ENCODE measurements at places on chromosomes 13 and 19. TPM values are rescaled to one million over a fixed set of nuclear protein-coding genes. Genes with fewer than 3 reads are reported as not detected.

- no peak for DNase-seq
Observed at GRCh38 chr19:13808856-13809255, 13.6 kb downstream of the ZSWIM4 start.

- DNase-seq = no peak
Observed at GRCh38 chr19:40872209-40872608, 9.8 kb downstream of the CYP2A7 start.

DNA sequence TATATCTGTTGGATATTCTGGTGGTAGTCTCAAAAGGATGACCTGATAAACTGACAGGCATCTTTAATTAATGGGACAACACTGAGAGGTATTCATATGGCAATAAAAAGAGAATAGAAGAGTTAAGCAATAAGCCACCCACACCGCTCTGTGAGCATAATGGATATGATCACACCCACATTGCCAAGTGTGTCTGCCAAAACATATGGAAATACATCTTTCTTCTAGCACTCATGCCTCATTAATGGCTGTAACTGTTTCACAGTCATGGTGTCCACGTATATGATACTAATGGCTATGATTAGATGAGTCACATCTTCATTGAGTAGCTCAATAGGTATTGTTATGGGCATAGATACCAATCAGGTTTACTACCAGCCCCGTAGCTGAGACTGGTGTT is 13.1 kb downstream of the IGFL3 start:
- no peak for DNase-seq

GRCh38 chr19:38033658-38034491 is 126.9 kb downstream of the SIPA1L3 start:
- no peak for DNase-seq

DZIP1 gene
- total RNA-seq = 19.0 TPM

DNA sequence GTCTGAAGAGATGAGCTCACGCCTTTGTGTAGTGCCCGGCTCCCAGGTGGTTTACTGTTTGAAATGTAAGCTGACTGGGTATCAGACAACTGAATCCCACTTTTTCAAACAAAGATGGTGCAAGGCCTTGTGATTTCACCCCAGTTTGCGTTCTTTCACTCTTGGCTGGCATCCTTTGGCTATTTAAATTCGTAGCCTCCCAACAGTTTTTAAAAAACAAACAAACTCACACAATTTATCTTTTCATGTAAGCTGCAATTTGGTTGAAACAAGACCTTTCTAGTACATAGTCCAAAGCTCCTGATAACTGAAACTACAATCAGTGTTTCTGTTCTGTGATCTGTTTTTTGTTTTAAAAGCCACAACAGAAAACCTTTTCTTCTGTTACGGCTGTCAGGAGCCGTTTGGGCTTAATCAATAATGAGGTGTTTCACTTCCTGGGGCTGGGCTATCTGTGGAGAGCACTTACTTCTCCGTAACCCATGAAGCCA is 65.1 kb upstream of the NPAS1 start:
- DNase-seq = no peak

GRCh38 chr19:43913383-43913782 is 21.7 kb downstream of the ZNF45 start:
- no peak for DNase-seq

Measured in HT1080 (cell line).